ENCODE measurements at places on chromosomes 7 and 10.

DNA sequence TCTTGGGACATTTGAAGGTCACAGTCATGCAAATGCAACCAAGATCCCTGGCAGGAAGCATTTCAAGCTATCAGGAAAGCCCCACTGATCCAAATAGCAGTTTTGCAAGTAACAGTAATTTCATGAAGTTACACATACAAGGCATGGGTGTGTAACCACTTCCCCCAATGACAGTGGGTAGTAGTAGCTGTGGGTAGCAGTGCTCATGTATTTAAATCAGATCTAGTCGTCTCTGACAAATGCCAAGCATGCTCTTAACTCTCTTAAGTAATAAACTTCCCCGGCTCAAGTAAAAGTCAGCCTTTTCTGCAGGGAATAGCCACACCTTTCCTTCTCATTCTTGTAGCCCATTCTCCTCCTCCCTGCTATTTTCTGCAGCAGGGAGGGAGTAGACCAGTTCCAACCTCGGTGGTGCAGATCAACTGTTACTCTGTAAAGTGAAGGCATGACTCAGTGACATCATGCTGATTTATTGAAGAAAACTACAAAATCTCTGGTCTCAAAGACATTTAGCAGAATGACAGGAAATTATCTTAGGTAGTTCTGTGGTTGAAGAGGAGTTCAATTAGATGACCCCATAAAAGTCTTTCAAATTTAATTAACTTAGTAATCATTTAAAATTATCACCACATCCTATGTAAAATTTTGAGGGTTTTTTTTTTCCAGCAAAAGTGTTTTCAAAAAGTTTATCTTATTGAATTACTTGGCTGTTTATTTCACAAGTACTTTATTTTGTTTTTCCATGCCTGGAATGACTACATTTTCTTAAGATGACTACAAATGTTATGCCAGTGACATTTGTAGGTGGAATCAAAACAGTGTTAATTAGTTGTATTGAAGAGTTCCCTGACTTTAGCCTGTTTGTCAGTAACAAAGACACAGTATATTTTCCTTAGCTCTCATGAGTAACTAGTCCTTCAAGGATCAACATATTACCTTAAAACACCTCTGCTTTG lies 568.3 kb downstream of the INHBA start:
- DNase-seq: no peak

DNA sequence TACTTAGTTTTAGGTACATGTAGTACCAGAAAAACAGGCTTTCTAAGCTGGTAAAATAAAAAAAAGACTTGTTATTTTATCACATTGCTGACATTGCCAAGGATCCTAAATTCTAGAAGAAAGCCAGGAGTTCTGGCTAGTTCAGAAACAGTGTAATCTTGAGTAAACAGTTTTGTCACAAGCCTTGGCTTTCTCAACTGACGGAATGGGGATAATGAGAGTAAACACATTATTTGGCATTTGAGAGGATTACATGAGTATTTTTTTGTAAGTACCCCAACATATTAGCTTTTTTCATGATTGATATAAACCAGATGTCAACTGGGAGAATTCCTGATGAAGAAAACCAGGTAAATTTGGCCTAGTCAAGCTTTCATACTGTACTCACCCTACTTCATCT lies 269.8 kb downstream of the SORCS1 start:
- DNase-seq: no peak

DNA sequence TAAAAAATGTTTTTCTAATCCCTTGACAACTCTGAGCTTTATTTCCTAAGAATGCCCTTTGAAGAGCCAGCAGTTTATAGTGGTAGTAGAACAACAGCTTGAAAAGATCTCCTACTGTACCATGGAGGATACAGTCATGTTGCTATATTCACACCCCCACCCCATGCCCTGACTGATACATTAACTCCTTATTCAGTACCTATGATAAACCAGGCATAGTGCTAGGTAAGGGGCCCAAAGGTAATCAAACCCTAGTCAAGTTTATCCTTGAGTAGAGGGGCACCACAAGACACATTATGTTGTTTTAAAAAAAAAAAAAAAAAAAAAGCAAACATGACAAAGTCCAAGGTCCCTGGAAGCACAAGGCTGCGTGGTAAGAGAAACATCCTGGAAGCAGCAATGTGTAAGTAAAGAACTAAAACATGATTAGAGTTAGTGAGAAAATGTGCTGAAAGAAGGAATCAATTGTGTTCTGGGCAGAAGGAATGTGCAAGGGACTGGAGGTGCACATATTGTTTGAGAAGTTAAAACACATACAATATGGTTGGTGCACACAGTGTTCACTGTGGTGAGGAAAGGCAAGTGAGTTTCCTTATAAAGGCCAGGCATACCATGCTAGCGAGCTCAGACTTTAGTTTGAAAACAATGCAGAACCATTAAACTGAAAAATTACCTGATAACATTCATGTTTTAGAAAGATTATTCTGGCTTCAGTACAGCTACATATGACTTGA lies 51.2 kb downstream of the PDE1C start:
- no peak for DNase-seq

DNA sequence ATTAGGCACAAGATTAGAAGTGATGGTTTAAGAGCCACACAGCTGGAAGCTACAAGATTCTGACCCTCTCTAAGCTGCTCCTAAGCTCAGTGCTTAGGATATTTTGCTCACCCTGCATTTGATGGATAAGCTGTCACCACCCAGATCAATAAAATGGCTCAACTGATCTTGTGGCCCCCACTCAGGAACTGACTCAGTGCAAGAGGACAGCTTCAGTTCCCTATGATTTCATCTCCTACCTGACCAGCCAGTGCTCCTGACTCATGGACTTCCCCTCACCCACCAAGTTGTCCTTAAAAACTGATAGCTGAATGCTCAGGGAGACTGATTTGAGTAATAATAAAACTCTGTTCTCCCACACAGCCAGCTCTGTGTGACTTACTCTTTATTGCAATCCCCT lies 833.8 kb downstream of the GRID1 start:
- DNase-seq: no peak

GRCh38 chr7:27148031-27148755 lies 619 bp upstream of the HOXA6 start:
- DNase-seq: no peak

DNA sequence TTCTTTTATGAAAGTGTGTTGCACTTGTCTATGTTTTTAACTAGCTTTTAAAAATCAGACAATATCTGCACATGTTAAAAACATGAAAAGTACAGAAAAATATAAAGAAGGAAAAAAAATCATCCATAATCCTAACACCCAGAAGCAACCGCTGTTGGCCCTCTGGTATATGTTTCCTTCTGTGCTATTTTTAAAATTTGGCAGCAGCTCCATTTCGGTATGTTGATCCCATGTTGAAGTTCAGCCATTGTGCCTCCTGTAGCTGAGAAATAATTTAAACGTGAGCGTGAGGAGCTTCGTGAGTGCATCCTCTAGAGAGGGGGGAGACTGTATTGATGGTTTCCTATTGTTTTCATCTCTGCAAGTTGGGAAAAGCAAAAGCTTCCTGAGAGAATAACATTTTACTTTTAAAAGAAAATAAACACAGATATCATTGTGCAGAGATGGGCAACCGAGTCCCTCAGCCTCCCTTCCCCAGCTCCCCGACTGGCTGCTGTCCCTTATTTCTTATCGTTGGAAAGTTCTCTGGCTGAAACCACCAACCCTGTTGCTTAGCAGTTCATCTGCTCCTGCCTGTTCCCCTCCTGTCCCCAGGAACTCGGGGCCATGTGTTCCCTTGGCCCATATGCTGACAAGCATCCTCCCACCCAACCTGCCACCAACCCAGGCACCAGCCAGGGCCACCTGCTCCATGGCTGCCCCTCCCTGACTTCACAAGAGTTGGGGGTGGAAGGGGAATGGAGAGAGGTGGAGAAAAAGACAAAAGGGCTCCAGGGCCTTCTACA lies 499.1 kb upstream of the PODXL start:
- DNase-seq: no peak
